ENCODE measurements at places on chromosomes 1 and 21.
A peak's percentile ranks its signal among the peaks of the same experiment; 100 is the strongest.

DNA sequence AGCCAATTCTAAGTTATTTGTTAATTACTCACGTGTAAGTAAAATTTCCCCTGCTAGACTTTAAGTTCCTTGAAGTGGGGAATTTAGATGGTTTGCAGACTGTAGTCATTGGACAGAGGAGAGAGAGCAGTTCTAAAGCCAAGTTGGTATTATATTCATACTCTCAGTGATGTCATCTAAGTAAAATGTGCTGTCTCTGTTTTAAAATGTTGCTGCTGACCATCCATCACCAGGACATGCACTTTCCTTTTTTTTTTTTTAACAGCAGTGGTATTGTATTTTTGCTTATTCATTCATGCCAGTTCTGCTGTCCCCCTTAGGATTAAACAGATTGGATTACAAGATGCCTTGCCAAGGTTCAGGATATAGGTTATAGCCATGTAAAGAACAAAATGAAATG lies 2.3 kb downstream of the TTLL7 start:
- peak; percentile 76 for DNase-seq

- DNase-seq, result peak; percentile 60
Measured at GRCh38 chr1:48572646-48573258, 100.7 kb upstream of the SPATA6 start.

GRCh38 chr1:172602706-172603105 lies 56.2 kb upstream of the FASLG start:
- no peak for DNase-seq

DNA sequence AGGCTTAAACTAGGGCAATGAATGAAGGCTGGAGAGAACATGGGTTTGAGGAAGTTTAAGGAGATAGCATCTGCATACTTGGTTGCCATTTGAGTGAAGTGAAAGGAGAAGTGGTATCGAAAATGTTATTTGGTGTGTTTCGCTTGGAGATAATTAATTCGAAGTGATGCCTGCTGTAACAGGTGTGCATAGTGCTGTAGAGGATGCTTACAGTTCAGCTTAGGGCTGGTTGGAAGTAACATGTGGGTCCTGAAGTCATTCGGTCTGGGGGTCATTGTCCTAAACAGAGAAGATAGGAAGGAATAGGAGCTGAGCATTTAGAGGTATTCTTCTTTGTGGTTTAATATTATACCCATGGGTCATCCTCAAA lies 301 bp upstream of the NUDT17 start:
- no peak for DNase-seq

- DNase-seq, result no peak
Measured at GRCh38 chr1:225191199-225191753, 236.6 kb downstream of the LBR start.

- peak; percentile 50 for DNase-seq
Measured at GRCh38 chr1:202586018-202586821, 124.0 kb downstream of the SYT2 start.

- no peak for DNase-seq
Measured at GRCh38 chr1:234143681-234144080, 229.6 kb upstream of the COA6 start.

DNA sequence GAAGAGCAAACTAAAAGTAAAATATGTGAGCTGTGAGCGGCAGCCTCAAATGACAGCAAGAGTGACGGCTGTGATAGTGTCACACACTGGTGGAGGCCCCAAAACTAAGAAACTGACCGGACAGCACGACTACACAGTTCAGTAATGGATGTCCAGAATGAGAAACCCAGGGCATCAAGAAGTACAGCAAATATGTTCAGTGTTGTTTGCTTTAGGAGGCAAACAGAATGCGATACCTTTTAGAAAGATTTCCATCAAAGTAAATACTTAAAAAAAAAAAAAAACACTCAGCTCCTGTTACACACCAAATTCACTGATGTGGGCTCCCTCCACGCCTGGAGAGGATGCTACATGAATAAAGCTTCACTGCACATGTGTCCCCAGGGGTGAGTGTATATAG lies 1.1 kb upstream of the PKP1 start:
- DNase-seq, result no peak

DNA sequence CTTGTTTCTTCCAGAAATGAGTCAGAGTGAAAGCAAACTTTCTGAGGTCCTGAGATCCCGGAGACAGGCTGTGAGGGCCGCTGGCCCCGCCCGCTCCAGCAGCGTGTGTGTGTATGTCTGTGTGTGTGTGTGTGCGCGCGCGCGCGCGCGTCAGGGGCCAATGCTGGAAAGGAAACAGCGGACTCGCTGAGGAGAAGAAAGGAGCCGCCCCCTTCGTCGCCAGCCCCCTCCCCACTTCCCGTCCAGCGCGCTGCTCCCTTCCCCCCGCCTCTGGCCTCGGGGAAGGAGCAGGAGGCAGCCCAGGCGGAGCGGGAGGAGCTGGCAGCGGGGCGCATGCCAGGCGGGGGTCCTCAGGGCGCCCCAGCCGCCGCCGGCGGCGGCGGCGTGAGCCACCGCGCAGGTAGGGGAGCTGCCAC lies at the start of gene DISC1:
Gene DISC1 (plus strand): TSS at position 256 of the 416 bp plus-strand sequence. CDS start 78 bp downstream, at position 334.
- peak; percentile 91 for DNase-seq

DNA sequence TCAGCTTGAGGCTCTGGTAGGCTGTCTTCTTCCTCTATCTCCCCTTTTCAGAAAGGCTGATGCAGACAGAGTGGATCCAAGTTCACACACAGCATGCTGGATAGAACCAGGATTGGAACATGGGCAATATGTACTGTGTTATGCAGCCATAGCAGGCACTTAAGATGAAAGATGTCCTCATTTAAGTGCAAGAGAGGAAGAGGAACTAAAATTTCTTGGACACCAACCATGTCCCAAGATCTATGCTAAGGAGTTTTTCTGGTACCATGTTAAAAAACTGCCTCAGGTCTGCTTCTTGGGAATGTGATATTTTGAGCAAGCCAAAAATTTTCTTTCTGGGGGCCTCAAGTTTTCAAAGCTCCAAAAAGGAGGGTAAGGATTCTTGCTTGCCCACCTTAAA lies 1.2 kb downstream of the SDHB start:
- no peak for DNase-seq

DNA sequence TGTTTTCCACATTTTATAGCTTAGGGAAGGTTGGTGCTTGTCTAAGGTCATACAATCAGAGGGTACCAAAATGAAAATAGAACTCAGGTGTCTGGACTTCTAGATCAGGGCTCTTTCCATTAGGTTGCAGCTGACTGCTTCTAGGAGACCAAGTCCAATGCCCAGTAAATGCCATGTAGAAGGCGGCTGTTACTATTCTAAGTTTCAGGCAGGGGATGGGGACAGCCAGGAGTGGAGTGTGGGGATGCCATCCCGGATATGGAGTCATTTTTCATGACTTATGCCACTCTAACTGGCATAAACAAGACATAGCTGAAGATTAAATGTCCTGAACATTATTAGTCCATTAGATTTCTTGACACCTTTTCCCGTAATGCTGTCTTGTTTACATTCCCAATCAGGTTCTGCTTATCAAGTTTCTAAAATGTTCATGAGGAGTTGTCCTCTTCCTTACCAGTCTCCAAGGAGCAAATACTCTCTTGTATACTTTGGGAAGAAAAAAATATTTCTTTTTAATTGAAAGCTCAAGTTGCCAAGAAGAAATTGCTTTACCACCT lies 31.5 kb downstream of the XCL1 start:
- no peak for DNase-seq

GRCh38 chr1:80225510-80225909 lies 1219.0 kb upstream of the ADGRL4 start:
- no peak for DNase-seq

DNA sequence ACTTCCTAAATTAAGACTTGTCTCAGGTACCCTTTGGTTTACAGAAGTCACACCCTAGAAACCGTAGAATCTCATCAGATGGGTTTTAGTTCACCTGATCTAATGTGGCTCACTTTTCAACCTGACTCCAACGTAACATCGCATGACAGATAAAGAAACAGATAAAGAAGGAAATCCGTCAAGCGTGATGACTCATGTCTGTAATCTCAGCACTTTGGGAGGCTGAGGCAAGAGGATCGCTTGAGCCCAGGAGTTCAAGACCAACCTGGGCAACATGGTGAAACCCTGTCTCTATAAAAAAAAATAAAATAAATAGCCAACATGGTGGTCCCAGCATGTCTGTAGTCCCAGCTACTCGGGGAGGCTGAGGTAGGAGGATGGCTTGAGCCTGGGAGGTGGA lies 97.3 kb downstream of the SPSB1 start:
- DNase-seq, result no peak

DNA sequence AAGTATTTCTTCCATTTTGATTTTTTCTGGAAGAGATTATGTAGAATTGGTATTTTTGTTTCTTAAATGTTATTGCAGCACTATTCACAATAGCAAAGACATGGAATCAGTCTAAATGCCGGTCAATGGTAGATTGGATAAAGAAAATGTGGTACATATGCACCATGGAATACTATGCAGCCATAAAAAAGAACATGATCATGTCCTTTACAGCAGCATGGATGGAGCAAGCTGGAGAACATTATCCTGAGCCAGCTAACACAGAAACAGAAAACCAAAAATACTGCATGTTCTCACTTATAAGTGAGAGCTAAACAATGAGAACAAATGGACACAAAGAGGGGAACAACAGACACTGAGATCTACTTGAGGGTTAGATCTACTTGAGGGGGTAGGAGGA lies 5.4 kb downstream of the FGGY start:
- no peak for DNase-seq

DNA sequence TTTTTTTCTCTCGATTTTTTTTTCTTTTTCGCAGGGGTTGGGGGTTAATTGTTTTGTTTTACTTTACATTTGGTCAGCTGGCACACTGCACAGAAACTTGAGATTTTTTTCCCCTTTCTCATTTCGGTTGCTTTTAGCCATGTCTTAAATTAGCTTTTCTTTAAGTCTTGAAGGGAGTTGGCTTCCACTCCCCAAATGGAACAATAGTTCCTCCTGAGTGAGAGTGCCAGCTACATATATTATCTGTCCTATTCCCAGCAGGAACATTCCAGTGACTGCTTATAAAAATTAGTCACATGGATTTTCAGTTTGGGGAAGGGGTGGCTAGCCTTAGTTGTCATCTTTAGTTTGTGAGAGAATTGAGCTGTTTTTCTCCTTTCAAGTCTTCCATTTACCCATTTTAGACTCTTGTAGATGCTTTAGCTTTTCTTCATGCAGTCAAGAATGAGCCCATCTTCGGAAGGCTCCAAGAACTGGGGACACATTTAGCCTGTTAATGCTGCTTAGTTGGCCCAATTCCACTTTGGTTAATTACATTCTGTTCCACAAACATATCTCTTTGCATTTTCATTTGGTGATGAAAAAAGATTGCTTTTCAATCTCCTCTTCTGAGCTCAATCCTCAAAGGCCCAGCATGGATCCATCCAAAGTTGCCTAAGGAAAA lies 510.1 kb upstream of the CXADR start:
- no peak for DNase-seq

GRCh38 chr1:170510163-170510562 lies 21.8 kb upstream of the GORAB start:
- DNase-seq, result no peak

GRCh38 chr1:190439447-190439846 lies 38.2 kb downstream of the BRINP3 start:
- DNase-seq, result no peak

DNA sequence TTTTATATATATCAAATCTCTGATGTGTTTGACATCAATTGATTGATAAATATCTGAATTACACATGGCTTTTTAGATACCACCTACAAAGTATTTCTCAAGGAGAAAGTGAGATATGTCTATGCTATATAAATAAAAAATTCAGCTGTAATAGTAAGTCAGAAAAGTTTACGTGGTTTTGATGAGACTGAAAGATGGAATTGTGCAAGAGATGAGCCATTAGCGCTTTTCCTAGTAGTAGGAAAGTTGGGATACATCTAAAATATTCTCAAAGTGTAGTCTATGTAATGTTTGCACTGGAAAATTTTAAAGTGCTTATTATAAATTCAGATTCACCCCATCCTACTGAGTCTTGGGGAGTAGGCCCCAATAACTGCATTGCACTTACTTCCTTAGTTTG lies 49.1 kb downstream of the SGIP1 start:
- DNase-seq, result peak; percentile 23

DNA sequence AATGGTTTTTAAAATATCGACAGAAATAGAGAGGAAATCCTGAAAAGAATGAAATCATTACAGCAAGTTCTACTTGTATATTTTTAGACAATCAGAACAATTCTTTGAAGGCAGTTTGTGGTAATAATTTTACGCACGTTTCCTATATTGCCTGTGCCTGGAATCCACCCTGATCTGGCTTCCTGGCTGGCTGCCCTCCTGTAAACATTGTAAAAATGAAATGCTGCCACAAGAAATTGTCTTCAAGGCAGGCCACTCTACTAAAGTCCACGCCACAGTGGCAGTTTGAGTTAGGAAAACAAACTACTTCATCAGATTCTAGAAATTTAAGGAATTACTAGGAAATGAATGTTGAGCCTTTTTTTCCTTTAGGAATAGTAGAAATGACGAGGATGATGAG lies 454.5 kb upstream of the NR5A2 start:
- DNase-seq, result no peak

DNA sequence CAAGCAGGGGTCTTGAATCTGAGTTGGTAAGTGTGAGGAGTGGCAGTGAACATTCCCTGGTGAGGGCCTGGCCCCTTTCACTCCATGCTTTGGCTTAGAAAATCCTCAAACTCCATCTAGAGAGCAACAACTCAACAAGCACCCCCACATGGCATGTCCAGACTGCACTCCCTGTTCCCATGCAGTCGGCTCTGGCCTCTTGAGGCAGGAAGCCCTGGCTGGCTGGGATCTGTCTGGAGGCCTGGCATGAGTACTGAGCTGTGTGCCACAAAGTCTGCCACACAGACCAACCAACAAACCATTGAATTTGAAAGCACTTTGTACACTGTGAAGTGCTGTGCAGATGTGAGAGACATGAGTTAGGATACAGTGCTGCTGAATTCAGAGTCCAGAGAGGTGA lies 25.2 kb downstream of the COA7 start:
- DNase-seq, result no peak

DNA sequence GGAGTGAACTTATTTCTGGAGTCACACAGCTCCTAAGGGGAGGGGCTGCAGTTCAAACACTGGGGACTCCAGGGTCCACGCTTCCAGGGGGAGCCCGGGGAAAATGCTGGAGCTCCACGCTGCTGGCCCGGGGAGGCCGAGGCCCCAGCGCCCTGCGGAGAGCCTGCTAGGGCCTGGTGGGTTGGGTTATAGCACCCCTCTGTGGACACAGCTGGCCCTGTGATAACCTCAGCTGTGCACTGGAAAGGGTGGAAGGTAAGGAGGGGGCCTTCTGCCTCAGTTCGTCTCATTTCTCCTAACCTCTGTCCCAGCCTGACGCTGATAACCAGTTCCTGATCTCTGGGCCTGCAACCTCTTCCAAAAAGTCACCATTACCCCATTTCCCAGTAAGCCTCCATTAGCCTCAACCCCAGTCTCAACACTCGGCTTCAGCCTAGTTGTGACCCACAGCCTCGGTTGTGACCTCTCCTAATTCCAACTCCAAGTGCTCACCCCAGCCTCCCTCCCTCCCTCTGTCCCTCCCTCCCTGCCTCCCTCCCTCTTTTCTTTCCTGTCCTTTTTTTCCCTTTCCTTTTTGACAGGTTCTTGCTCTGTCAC lies 7.1 kb downstream of the NBL1 start:
- peak; percentile 44 for DNase-seq

GRCh38 chr1:25428475-25429166 lies 2.1 kb upstream of the MACO1 start:
- DNase-seq, result no peak
